ENCODE measurements at places on chromosomes 6 and 20.

DNA sequence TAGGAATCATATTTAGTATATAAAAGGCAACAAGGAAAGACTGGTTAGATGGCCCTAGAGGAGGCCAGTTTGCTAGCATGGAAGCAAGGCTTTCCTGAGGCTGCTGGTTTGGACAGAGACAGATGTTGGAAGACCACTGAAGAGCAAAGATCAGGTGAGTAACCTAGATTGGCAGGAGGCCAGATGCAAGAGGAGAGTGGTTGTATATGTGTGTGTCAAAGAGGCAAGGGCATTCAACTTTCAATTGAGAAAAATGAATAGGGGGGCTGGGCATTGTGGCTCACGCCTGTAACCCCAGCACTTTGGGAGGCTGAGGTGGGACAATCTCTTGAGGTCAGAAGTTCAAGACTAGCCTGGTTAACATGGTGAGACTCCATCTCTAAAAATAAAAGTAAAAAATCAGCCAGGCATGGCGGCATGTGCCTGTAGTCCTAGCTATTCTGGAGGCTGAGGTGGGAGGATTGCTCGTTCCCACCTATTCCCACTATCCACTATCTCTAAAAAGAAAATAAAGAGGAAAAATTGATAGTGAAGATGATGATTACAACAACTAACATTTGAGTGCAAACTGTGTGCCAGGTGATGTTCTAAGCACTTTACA, 79.8 kb downstream of the PRDM1 start:
- no peak for DNase-seq

DNA sequence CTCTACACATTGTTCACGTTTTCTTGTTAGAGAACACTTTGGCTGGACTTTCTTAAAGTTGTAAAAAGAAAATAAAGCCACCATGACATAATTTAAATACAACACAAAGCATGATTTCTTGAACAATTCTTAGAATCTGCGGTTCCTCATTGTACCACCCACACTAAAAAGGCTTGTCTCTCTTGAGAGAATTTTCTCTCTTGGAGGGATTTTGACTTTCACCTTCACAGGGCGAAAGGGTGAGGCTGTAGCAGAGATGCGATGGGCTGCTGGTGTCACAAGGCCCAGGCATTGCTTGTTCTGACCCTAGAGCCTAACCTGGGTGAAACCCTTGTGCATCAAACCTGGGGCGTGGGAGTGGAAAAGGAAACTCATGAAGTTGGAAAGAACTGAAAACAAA, 122.7 kb upstream of the RIPOR2 start:
- DNase-seq = no peak

- no peak for DNase-seq
Measured at GRCh38 chr6:48098923-48099322, 12.1 kb downstream of the PTCHD4 start.

DNA sequence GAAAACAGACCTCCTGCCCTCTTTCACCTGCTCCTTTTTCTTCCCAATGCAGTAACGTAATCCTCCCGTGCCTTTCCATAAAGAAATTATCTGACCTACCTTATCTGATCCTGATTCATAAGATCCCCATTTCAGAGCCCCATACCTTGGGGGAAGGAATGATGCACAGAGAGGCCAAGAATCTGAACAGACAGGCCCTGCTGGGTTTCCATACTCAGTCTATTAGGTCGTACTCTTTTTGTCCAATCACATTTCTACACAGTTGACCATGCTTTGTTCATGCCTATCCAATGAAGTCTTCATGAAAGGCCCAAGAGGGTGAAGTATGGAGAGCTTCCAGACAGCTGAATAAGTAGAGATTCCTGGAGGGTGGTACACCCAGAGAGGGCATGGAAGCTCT, 25.3 kb downstream of the SRPK1 start:
- no peak for DNase-seq

DNA sequence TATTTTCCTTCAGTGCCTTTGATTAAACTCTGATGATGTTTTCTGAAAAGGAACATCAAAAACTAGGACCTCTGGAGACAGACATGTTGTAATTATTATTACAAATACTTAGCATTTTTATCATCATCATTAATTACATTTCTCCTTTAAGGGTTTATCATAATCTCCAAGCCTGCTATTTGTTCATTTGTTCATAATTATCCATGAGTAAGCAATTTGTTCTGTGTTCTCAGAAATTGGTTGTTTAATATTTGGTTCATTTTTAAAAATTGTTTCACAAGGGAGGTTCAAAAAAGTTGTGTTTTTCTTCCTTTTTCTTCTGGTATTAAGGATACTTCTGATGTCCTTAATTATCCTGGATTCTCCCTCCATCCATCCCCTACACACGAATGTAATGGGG, 850.2 kb upstream of the FLRT3 start:
- no peak for DNase-seq

DNA sequence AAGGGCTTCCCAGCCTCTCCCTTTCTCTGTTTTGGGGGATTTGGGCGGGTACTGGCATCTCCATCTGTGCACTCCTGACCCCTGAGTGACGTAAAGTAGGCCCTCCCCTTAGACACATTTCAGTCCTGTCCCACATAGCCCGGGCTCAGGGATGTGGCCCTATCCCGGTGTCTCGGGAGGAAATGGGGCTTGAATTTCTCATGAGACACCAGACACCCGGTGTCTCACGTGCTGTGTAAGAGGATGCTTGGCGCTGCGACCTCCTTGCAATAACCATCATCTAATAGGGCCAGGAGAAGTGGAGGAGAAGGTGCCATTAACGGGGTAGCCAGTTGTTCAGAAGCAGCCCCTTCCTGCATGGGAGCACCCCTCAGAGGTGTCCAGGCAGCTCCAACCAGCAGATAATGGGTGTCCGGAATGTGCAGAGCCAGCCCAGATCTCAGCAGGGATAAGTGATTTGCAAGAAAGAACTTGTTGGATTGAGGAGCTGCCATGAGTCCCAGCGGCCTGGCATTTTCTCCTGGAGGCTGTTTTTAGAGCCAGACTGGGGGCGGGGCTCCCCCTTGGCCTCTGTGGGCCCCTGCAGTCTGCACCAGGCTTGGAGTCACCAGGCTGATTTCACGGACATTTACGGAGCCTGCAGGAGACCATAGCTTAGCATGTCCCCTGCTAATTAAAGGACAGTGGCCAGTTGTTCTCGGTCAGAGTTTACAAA, 372.0 kb downstream of the PREX1 start:
- no peak for DNase-seq

DNA sequence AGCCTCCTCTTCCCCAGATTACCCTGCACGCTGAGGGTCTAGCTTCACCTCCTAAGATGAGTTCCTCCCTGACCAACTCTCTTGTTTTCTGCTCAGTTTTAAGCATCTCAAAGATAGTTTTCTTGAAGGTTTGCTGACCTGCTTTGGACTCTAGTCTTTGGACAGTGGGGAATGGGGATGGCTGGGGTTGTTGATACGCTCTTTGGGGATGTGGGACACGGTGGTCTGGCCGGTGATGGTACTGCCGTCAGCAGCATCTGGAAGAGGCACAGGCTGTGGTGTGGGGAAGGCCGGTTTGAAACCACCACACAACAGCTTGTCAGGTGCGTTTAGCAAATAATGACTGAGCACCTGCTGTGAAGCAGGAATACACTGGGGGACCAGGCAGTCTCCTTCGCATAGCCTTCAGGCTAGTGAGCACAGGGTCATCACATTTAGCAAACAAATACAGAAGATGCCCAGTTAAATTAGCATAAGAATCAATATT, 94.1 kb downstream of the TMEM242 start:
- DNase-seq = no peak

DNA sequence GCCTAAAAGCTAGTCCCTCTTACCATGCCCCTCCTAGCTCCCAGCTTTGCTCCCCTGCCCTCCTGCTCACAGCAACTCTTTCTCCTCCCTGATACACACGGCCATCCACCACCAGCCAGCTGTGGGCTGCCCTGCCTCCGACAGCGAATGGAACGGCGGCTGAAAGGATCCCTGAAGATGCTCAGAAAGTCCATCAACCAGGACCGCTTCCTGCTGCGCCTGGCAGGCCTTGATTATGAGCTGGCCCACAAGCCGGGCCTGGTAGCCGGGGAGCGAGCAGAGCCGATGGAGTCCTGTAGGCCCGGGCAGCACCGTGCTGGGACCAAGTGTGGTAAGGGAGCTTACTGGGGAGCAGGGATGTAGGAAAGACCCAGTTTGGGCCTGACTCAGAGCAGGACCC, 16.6 kb upstream of the ZNF76 start:
- no peak for DNase-seq

DNA sequence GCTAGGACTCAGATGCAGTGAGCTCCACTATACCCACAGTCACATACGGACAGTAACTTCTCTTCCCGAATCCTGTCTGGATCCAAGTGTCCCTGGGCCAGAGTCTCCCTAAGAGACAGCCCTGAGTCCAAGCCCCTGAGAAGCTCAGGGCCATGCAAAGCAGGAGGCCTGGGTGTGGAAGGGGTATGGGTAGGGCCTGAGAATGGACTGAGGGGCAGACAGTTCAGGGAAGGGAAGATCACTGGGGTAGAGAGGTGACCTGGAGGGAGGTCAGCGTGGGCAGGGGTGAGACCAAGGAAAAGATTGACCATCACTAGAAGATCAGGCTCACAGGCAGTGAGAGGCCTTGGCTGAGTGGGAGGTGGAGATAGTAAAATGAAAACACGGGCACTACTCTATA, 8.8 kb downstream of the RPS6KA2 start:
- DNase-seq = no peak

DNA sequence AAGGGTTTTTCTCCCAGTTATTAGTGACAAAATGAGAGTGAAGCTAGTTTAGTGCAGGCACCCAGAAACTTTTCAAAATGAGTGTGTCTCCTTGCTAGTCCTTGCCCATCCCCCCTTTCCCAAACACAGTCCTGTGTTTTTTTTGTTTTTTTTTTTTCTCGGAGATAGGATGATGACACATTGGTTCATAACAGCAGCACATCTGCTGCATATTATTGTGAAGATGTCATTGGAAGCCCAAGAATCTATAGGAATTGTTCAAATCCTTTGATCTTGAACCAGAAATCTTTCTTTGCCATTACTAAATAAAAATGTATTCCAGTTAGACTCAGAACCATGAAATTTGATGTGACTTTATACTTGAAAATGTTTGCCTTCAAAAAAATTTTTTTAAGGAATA, 162.4 kb downstream of the FRK start:
- no peak for DNase-seq

DNA sequence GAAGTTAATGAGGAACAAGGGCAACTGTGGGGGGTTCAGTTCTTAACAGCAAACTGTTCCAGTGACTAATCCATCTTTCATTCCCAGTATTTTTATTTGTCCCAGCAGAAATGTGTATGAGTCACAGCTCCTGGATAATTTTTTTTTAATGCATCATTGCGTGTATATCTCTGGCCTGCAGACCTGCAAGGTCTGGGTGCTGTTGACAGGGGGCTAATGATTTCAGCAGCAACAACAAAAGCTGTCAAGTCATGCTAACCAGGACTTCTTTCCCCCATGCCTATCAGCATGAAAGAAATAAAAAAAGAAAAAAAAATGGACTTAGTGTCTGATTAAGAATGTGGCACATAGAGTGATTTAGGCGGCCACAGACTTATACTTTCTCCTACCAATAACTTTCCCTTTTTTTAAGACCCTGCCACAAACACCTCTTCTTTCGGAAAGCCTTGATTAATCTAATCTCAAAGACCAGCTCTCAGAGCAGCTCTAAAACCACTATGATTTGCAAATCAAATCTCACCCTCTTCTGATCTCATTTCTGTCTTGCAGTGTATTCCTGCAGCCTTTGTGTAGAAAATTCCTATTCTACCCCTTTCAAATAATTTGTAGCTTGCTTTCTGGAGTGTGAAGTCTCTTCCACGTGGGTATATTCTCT, 14.2 kb upstream of the PREX1 start:
- DNase-seq = no peak

DNA sequence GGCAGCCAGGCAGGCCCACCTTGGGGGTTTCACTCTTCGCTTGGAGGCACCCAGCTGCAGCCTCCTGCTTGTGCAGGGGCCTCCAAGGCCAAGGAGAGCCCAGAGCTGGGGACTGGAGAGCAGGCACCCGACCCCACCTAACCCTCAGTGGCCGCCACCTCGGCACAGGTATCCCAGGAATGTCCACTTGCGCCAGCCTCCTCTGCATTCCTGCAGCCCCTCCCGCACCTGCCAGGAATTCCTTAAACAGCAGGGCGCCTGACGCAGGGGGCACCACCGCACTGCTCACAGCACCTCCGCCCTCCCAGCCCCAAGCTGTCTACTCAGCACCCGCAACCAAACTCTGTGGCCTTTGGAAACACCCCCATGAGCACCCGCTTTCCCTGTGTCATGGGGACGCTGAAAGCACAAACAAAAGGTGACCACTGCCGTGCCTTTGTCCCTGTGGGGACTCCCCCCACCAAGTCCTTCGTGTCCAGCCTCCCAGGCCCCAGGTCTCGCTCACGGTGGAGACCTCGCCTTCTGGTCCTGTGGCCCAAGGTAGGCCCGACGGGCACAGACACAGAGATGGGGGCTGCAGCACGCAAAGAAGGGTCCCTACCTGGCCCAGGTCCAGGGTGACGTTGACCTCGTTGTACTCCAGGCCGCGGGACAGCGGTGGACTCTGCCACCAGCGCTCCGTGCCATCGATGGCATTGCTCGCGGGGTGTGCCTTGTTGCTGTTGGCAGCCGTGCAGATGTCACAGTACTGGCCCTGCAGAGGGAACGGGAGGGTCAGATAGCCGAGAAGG, 5.1 kb downstream of the LAMA5 start:
- no peak for DNase-seq

DNA sequence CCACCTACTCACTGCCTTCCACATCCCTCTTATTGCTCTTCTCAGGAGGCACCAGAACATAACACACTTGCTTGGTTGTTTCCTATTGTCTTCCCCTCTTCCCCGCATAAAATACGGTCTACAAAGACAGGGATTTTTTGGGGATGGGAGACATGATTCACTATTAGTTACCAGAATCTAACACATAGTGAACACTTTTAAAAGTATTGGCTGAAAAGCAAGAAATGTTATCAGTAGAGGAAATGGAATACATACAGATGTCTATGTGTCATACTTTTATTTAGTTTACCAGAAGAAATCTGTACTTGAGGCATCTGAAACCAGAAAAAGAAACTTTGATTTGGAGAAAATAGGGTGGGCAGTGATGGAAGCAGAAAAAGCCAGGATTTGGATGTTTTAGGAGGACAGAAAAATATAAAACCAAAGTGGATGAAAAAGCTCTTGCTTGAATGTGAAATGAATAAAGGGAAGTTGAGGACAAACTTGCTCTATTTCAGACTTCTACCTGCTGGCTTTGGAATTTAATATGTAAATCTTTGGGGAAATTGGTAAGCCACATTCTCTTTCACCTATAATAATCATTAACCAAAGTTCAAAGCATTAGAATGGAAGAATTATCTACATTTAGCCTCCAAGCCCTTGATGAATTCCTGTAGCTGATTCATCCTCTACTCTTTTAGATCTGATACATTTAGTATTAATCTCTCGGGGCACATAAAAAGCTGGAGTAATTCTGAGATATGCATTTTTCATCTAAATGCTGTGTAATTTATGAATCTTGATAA, 82.6 kb downstream of the DOK5 start:
- no peak for DNase-seq

Data from activated naive CD4-positive, alpha-beta T cell (primary cell).